ENCODE measurements at places on chromosomes 1 and 21.

GRCh38 chr1:116396769-116397168 lies 23.7 kb downstream of the ATP1A1 start:
- no peak for DNase-seq

- no peak for DNase-seq
These were observed 348.7 kb downstream of the HLX start for GRCh38 chr1:221227872-221228337.

- DNase-seq = no peak
These were observed 817.9 kb upstream of the ADGRL2 start for GRCh38 chr1:80982831-80983230.

DNA sequence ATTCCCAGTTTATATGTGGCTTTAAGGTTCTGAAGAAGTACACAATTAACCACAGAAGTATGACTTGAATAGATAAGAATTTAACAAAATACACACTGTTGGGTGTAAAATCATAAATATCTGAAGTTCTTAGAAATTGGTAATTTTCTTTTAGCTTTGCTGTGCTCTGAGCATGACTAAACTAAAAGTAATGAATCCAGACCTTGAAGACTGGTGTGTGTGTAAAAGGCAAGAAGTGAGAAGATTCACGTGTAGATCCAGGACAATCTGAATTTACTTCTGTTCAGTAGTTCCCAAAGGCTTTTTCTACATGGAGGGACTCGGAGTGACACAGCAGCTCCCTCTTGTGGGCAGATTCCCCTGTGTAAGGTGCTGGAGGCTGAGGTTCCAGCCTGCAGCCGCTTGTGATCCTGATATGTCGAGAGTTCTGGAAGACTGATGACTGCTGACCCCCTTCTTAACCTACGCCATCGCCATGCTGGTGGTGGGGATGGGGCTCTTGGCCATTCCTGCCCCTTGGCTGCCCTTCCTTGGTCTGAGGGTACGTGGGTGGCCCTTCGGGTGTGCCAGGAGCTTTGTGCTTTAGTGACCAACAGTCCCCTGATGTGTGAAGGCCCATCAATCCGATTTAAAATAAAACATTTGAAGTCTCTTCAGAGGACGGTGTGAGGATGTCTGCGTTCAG lies 62.7 kb downstream of the ADARB1 start:
- no peak for DNase-seq

DNA sequence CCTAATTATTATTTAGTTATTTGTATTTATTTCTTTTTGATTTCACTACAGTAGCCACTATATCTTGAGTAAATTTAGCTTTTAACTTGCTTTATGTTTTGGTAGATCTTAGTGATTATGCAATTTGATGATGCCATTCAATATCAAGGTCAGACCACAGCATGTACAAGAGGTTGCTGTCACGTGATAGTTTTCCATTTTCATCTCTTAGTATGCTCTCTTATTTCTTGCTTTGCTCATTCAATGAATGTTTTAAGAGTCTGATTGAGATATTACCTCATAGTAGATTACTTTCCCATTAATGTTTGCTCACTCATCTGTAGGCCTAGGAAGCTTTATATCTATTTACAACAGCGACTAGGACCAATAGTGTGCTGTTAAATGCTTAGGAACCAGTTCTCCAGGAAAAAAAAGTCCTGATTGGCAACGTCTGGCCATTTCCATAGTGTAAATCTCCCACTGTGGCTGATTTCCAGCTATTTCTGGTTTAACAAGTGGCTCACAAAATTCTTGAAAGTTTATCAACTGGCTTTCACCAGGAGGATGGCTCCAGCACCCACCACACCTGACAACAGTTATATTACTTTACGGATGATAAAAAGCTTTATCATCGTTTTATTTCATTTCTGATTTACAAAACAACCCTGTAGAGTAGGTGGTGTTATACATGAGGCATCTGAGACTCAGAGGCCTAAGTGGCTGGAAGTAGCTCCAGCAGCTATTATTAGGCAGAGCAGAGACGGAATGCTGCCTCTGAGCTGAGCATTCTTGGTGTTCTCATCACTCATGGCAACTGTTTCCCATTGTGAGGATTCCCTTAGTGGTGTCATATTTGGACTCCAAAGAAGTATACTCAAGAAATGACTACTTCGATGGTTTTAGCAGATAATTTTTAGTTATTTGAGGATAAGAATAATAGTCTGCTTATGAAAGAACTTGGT lies 235.2 kb downstream of the DISC1 start:
- DNase-seq = no peak

DNA sequence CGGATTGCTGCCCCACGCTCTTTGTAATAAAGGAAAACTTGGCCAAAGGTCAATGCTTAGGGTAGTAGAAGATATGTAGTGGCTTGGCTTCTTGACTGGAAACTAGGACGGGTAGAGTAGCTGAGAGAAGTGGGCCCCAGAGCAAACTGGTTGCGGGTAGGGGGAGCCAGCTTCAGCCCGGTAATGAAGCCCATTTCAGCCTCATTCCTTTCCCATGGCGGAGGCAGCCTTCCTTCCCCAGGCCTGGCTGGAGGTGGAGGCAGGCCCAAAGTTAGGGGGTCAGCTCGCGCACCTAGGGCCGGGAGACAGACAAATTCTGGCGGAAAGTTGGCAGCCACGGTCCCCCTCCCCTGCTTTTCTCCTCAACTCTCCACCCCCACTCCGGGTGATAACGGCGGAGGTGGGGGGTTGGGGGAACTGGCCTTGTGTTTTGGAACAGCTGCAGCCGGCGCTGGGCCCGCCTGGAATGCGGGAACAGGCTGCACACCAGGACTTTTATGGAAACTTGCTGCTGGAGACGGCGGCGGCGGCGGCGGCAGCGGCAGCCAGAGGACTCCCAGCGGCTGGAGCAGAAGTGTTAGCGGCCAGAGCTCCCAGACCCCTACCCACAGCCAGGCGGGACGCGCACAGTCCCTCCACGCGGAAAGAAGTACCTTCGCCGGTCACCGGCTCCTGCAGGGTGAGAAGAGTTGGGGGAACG lies at the start of gene NEXN:
TSS of gene NEXN (plus strand) at position 544 of the 700 bp plus-strand sequence. CDS start 27,483 bp downstream, outside the sequence.
- no peak for DNase-seq

- DNase-seq = no peak
These were observed 22.2 kb upstream of the PRSS38 start for GRCh38 chr1:227793079-227793947.

DNA sequence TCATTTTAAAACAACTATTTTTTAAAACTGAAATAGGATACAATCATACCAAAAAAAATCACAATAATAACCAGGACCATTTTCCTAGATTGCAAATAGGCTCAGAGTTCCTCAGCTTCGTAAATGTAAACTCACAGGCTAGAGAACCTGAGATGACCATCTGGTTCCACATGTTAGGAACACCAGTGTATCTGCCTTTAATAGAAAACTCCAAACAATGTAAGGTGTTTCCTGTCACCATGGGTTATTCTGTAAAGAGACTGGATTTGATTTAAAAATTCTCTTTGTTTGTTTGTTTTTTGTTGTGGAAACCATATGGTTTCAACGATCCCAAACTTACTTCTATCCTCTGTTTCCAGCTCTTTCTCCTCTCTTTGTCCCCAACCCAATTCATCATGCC lies 197.5 kb downstream of the ZZZ3 start:
- DNase-seq = no peak

DNA sequence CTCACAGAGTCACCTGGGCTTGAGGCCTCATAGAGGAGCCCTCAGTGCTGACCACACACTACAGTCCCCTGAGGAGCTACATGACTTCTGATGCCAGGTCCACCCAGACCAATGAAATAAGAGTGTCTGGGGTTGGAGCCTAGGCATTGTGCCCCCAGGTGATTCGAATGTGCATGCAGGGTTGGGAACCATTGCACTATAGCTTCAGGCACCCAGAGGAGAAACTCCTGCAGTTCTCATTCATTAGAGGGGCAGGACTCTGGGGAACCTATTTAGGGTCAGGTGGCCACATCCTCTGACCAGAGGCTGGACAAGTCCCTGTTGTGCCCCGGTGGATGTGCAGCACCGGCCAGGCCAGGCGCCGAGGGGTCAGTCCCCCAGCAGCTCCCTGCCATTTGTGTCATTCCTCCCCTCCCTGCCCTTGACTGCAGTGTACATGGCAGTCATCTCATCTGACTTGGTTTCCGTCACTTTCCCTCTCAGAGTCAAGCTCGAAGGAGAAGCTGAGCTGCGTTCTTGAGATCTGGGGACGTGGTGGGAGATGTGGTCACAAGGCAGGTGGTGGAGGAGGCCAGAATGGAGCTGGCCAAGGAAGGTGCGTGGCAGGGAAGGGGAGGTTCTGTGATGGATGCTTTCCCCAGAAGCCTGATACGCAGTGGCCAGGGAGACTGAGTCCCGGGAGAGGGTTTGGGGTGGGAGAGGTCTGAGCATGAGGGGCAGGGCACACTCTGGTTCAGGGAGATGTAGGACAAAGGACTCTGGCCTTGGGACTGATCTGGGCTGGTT lies 6.4 kb downstream of the CLDN19 start:
- DNase-seq = no peak

GRCh38 chr1:150005606-150006005 lies 4.9 kb downstream of the OTUD7B start:
- no peak for DNase-seq

Data from activated CD8-positive, alpha-beta memory T cell treated with anti-CD3 and anti-CD28 coated beads for 1 hour (primary cell).